ENCODE measurements at places on chromosomes 13 and 19.

DNA sequence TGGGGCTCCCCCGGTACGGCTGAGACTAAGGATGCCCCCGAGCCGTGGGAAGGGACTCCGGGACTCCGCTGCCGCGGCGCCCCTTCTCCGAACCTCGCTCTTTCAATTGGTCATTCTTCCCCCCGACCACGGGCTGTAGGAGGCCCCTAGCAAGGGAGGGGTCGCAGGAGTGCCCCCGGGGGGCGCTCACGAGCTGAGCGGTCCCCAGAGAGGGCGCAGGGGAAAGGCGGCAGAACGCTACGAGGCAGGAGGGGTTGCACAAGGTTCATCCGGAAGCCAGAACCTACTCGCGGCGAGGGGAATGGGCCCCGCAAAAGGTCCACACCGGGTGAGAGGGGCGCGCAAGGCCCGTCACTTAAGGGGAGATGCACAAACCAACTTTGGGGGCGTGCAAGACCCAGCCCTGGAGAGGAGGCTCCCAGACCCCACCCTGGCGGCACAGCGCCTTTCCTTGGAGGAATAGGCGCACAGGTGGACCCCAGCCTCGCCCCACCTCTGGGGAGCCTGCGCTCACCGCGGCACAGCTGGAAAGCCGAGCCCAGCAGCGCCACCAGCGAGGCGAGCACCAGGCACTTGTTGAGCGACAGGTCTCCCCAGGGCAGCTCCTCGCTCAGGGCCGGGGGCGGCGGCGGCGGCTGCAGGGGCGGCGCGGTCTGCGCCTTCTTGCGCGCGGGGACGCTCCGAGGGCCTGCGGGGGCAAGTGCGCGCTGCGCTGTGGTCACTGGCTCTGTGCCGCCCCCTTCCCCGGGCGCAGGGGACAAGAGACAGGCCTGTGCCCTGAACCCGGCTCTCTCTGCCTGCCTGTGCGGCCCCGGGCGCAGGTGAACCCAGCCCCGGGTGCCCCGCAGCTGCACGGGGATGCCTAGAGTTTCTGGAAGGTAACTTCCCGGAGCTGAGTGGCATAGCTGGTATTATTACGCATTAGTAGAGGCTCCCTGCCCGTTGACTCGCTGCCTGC is 2.8 kb downstream of the JSRP1 start:
- DNase-seq = no peak

DNA sequence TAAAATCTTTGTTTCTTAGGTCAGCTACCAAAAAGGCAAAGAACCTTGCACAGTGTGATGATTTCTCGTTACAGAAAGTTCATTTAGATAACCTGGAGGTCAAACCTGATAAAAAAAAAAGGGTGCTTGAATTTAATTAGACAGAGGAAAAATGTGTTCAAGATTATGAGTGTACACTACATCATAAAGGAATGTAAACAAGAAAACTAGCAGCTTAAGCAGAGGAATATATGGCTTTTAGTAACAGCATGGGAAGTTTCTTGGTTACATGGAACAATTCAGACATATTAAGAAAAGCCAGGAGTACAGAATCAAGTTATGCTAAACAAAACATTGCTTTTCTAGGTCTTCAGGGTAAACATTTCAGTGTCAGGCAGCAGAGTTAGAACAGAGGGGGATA is 32.9 kb downstream of the ING1 start:
- no peak for DNase-seq

GRCh38 chr13:23392925-23393645 is 40.4 kb downstream of the SACS start:
- no peak for DNase-seq

DNA sequence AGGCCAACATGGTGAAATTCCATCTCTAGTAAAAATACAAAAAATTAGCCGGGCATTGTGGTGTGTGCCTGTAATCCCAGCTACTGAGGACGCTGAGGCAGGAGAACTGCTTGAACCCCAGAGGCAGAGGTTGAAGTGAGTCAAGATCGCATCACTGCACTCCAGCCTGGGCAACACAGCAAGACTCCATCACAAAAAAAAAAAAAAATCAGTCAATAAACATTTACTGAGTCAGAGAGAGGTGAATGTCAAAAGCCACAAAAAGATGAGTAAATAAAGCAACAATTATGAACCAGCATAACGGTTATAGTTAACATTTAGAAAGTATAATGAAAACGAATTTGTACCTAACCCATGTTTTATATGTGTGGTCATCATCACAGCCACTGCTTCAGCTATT is 23.1 kb downstream of the PSPC1 start:
- no peak for DNase-seq

DNA sequence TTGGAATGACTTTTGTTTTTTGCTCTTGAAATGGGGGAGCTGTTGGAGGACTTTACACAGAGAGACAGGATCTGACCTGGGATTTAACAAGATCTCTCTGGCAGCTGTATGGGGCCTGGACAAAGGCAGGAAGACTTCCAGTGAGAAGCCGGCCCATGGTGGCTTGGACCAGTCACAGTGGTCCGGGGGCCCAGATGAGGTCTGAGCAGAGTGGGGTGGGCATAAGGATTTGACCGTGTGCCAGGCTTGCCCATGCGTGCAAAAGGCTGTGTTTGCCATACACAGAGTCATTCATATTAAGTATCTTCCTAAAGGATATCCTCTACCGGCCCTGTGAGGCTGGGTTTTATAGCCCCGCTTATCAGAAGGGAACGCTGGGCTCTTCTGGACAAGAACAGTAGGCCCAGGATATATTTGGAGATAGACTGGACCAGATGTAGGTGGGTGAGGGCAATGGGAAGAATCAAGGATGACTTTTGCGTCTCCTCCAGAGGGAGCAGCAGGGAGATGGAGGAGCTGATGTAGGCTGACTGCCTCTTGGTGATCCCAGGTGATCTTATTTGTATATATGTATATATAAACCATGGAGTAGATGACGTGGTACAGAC is 4.1 kb downstream of the SPACA6 start:
- no peak for DNase-seq

DNA sequence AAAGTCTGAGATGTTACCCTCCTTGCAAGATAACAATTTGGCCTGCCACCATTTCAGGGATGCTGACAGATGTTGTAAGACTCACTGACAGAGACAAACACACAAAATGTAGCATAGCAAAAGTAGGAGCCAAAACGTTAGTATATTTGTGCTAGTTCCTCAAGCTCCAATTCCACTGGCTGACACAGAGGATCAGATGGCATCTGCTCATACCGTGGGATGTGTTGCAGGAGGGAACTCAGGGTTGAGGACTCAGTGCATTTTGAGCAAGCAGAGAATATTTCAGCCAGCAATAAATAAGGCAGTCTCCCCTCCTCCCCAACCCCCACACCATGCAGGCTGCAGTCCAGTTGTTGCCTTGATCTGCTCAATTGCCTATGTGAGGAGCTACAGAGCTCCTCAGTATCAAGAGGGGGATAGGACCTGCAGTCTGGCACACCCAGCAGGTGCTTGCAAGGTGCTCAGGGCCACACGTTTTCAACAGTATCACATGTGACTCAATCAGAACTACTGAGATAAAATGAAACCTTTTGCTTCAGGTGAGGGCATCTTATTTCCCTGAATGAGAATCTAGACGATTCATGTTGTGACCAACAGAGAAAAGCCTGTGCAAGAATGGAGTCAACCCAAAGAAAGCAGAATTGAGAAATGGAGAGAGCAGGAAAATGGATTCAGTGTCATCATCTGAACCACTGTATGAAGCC is 23.6 kb upstream of the LRCH1 start:
- no peak for DNase-seq

- no peak for DNase-seq
These were observed 79.2 kb downstream of the IRS2 start for GRCh38 chr13:109707044-109707741.

DNA sequence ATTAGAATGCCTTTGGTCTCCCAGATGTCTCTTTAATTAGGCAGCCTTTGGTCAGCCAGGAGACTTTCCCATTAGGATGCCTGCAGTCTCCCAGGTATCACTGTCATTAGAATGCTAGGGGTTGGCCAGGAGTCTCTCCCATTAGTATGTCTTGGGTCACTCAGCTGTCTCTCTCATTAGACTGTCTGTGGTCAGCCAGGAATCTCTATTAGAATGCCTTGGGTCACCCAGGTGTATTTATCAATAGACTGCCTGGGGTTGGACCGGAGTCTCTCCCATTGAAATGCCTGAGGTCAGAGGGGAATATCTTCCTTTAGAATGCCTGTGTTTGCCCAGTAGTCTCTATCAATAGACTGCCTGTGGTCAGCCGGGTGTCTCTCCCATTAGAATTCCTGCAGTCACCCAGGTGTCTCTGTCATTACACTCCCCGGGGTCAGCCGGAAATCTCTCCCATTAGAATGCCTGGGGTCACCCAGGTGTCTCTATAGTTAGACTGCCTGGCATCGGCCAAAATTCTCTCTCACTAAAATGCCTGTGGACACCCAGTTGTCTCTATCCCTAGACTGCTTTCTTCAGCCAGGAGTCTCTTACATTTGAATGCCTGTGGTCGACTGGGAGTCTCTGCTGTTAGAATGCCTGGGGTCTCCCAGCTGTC is 1460.3 kb downstream of the UQCRFS1 start:
- no peak for DNase-seq

- DNase-seq = no peak
These were observed 11.1 kb downstream of the DOCK6 start for GRCh38 chr19:11251217-11251616.

- no peak for DNase-seq
These were observed 6.1 kb upstream of the GGACT start for GRCh38 chr13:100594731-100595130.

GRCh38 chr13:30334663-30335386 is 27.5 kb upstream of the KATNAL1 start:
- no peak for DNase-seq

- no peak for DNase-seq
These were observed 9.8 kb upstream of the USPL1 start for GRCh38 chr13:30607908-30608307.

GRCh38 chr13:85799097-85799582 is at the start of gene SLITRK6:
Gene SLITRK6, minus strand, starts transcription at chr13:85799419. Its CDS starts 2,911 bp downstream, at chr13:85796508.
- DNase-seq = peak; percentile 20

DNA sequence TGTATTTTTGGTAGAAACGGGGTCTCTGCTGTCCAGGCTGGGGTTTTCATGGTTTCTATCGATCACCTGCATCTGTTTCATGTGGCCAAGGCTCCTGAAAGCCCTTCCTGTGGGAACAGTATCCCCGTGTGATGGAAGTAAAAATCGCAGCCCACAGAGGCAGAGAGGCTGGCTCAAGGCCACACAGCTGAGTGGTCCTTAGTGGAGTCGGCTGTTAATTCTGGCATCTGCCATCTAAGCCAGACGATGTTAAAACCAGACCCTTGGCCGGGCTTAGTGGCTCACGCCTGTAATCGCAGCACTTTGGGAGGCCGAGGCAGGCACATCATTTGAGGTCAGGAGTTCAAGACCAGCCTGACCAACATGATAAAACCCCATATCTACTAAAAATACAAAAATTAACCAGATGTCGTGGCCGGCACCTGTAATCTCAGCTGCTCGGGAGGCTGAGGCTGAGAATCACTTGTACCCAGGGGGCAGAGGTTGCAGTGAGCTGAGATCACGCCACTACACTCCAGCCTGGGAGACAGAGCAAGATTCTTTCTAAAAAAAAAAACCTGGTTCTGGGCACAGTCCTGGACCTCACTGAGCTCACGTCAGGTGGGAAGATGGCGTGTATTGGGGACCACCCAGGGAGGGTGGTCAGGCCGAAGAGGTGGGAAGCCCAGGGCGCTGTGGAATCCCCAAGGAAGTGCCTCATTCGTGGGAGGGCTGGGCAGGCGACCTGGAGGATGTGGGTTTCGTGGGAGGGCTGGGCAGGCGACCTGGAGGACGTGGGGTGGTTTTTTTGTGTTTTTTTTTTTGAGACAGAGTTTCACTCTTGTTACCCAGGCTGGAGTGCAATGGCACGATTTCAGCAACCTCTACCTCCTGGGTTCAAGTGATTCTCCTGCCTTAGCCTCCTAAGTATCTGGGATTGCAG is 18.5 kb upstream of the MISP start:
- DNase-seq = no peak

DNA sequence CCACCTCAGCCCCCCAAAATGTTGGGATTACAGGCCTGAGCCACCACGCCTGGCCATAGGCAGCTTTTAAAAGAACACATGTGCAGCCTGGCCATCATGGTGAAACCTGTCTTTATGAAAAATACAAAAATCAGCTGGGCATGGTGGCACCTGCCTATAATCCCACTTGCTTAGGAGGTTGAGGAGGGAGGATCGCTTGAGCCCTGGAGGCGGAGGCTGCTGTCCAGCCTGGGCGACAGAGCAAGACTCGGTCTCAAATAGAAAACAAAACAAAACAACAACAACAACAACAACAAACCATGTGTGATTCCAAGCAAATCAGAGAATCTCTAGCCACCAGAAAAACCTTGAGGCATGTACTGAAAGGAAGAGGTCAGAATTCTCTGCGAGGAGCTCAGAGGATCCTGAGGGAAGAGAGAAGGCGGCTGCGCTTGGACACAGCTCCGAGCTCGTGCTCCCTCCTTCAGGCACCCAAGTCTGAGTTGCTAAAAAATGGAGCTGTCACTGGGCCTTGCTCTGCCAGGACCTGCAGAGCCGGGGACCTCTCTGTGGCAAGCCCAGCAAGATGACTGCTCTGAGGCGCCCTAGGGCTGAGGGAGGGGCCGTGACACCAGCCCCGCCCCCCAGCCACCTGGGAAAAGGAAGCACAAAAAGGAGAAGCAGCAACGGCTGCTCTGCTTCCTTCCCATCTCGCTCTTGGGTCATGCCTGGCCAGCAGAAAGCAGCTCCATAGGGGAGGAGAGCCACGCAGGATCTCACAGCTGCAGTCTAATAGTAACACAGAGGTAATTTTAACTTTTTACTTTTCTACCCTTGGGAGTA is at the start of gene ARL11:
Gene ARL11, plus strand, starts transcription at position 677 of the 822 bp plus-strand sequence. CDS start 1,941 bp downstream, outside the sequence.
- DNase-seq = peak; percentile 62

DNA sequence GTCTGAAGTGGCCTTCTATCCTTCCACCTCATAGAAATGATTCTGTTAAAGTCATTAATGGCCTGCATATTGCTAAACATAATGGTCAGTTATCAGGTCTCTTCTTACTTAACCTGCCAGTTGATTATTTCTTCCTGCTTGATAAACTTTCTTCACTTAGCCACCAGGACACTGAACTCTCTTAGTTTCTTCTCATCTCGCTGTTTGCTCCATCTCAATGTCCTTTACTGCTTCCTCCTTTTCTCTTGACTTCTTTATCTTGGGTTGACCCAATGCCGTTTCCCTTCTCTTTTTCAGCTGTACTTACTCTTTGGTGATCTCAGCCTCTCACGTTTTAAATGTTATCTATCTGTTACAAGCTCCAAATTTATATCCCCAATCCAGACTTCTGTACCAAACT is 17.1 kb upstream of the CLC start:
- DNase-seq = no peak

GRCh38 chr19:52297601-52298364 is 814 bp downstream of the ZNF480 start:
- no peak for DNase-seq

- DNase-seq = peak; percentile 29
These were observed 60.7 kb downstream of the MCF2L start for GRCh38 chr13:113029487-113030258.

DNA sequence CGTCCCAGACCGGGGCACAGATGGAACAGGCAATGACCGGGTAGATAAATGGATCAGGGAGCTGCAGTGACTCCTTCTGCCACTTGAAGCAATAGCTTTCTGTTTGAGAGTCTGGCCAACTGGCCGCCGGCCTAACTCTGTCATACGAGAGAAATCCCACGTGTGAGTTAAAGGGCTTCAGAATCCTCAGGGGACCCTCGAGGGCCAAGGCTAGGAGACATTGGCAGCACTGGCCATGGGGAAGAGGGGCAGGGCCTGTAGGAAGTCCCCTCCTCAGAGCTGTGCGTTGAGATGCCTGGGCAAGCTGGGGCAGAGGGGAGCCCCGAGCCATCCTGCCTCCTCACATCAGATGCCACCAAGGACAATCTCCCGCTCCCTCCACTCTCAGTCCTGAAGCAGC is 51.6 kb downstream of the KLF2 start:
- no peak for DNase-seq
